ENCODE measurements at places on chromosomes 4 and X.

GRCh38 chr4:135269125-135269890, 1067.7 kb upstream of the PABPC4L start:
- DNase-seq, result no peak

GRCh38 chr4:150315175-150315574, 236.9 kb downstream of the DCLK2 start:
- no peak for DNase-seq

GRCh38 chrX:32896088-32896487, 315.3 kb downstream of the DMD start:
- no peak for DNase-seq

DNA sequence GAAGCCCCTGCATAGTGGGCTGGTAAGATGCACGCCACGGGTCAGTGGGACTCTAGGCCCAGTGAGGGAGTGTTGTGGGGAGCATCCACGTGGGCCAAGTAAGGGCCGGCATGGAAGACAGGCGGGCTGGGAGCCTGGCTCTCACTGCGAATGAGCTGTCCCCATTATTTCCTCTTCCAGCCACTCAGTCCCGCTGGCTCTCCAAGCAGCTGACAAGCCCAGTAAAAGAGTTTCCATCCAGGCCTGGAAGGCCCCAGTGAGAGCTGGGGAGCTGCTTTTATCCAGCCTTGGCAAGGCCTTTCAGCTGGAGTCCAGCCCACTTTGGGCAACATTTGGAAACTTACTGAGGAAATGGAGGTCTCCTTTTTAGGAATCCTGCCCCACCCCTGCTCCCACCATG, 24.9 kb downstream of the APLN start:
- DNase-seq, result no peak

DNA sequence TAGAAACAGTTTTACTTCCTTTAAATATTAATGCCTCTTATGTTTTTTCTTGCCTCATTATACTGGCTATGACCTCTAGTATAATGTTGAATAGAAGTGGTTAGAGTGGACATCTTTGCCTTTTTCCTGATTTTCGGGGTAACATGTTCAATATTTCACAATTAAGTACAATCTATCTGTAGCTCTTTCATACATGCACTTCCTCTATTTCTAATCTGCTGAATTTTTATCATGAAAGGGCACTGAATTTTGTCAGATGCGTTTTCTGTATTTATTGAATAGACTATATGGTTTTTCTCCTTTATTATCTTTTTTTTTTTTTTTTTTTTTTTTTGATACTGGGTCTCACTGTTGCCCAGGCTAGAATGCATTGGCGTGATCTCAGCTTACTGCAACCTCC, 29.0 kb downstream of the MECP2 start:
- no peak for DNase-seq

GRCh38 chrX:17032351-17032750, 85.9 kb downstream of the REPS2 start:
- no peak for DNase-seq

- no peak for DNase-seq
Measured at GRCh38 chr4:186759990-186760389, 36.3 kb upstream of the FAT1 start.

- DNase-seq, result no peak
Measured at GRCh38 chr4:140579278-140579677, 10.5 kb upstream of the UCP1 start.

DNA sequence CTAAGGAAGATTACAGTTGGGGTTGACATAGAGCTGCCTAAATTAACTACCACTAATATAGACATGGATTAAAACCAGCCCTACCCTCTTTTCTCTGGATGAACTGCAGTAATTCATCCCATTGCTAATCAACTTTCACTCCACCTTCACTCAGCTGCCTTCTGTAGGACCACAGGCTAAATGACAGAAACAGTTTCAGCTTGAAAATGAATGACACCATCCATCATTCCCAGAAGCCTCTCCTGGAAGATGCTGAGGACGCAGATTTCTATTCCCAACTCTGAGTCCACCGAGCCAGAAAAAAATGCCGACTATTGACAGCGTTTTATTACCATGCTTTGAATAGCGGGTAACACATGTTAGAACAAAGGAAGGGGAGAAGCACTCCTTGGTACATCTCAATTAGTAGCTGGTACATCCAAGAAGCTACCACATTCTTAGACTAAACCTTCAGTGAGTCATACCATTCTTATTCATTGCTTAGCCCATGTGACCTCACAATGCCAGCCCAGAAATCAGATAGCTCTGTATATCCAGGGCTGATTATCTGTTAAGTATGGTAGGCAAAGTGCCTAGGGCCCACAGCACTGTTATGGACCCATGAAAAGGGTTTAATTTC, 25.3 kb downstream of the DCX start:
- no peak for DNase-seq

- no peak for DNase-seq
Measured at GRCh38 chr4:3239998-3240920, 8.7 kb upstream of the MSANTD1 start.

GRCh38 chrX:150119323-150119722, 181.0 kb upstream of the EOLA2 start:
- no peak for DNase-seq

GRCh38 chr4:121519236-121519838, 138.5 kb upstream of the QRFPR start:
- no peak for DNase-seq

DNA sequence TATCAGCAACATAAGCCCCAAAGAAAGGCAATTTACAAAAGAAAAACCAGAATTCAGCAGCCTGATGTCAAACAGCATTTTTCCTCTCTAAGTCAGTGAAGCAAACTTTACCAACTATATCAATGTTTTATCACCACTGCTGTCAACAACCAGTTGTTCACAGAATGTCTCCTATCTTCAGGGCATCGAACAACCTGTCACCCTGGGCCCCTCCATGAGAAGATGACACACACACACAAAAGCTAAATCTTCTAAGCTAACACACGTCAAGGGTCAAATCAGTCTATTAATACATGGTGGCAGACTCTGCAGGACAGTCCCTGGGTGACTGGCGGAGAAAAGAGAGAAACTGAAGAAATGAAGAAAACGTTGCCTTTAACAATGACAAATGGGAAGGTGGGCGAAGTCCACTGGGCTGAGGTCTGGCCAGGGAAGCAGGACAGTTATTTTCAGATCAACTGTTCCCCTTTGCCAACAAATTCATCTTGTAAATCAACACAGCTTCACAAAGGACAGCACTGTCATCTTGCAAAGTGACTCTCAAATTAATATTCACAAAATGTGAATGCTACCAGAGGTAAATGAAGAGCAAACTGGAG, 13.0 kb downstream of the FAT1 start:
- DNase-seq, result no peak

GRCh38 chr4:21845663-21846062, 102.9 kb downstream of the KCNIP4 start:
- DNase-seq, result no peak

GRCh38 chrX:65196758-65197360, 220.6 kb upstream of the ZC4H2 start:
- no peak for DNase-seq

- DNase-seq, result no peak
Measured at GRCh38 chr4:39718366-39719323, 20.7 kb downstream of the UBE2K start.

DNA sequence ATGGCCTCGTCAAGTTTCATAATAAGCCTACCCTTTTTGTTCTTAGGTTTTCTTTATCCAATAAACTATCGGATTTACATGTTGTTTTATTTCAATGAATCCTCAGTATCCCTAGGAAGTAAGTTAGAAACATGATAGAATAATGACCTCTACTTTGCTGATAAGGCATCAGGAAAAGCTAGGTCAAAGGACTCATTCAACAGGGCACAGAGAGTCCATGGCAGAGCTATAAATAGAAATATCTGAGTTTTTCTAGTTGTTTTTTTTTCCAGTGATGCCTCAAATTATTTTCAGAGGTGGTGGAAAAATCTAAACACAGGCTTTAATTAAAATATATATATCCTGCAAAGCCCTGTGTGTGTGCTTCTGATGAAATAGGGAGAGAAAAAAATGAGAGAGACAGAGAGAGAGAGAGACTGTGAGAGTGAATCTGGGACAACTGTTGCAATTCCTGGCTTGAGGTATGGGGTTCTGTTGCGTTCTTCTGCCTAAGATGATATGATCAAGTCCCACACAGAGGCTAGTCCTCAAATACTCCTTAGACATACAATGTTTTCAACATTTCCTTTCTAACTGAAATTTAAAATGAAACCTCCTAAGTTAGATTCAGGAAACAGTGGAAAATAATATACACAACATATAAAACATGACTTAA, 139.9 kb downstream of the HDX start:
- no peak for DNase-seq
